ENCODE measurements at places on chromosomes 11 and 22.

DNA sequence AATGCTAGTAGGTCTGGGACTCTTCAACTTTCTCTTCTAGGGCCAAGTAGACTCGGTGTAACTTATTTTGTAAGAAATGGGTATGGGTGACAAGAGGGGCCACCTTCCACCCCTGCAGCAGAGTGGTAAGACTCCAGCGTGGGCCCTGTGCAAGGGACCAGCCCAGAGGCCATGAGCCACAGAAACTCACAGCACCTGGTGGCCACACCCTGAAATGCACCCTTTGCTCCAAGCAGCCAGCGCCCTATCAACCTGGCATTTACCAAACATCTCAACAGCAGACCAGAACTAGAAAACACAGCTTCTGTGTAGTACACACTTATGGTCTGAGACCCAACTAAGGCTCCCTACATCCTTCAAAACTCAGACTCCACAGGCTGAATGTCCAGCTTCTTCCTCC is 5.7 kb downstream of the CDCA5 start:
- DNase-seq = peak; percentile 34

DNA sequence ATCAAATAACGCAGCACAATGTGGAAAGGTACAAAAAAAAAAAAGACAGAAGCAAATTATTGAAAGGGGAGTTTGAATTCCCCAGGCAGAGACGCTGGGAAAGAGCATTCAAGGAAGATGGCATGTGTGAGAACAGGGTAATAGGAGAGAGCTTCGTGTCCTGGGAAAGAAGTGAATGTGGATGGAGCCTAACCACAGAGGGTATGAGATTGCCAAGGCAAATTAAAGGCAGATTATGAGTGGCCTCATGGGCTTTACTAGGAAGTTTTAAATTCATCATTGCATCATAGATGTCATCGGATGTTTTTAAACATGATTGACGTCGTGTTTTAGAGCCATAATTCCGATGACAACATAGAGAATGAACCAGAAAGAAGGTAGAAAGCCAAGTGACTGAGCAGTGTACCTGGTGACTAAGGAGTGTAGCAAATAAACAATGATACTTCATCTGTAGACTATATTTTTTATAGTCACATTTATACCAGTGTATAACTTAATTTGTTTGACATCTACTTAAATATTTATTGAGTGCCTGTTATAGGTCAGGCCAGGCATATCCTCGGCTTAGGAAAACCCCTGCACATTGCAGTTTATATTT is 151.4 kb downstream of the MSANTD4 start:
- no peak for DNase-seq

- DNase-seq = no peak
Measured at GRCh38 chr11:83693306-83693992, 407.3 kb upstream of the CCDC90B start.

DNA sequence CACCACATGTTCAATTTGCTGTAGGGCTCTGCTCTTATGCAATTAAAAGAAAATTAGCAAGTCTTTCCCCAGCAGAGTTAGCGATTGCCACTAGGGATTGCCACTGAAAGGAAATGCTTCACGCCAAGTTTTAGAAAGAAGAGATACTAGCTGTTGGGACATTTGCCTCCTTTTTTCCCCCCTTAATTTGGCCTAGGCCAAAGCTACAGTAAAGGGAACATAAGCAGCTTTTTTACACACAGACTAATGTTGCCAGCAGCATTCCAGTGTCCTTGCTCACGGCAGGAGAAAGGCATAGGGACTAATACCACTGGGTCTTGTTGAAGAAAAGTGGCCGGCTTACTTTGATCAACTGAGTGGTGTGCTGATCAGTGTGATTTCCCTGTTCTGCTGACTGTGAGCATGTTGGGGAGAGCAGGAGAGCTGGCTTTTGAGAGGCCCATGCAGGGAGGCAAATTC is 71.2 kb downstream of the PHF21A start:
- DNase-seq = no peak

GRCh38 chr22:26768952-26769351 is 111.6 kb downstream of the MIAT start:
- no peak for DNase-seq

DNA sequence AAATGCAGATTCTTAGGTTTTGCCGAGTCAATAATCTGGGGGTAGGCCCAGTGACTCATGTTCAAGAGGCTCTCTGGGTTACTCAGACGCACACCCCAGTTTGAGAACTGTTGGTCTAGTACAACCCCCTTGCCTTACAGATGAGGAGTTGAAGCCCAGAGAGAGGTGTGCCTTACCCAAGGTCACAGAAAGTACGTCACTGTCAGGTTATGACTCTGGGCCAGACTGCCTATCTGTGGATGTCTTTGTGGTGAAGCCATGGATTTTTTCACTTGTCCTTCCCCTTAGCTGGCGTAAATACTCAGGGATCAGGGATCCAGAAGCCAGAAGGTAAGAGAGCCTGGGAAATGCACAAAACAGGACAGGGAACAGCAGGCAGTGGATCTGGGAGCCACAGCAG is 25.2 kb upstream of the NECTIN1 start:
- no peak for DNase-seq

GRCh38 chr11:62130283-62131169 is 6.7 kb downstream of the INCENP start:
- no peak for DNase-seq

GRCh38 chr11:27722117-27722952 is 22.1 kb upstream of the BDNF start:
- DNase-seq = no peak

DNA sequence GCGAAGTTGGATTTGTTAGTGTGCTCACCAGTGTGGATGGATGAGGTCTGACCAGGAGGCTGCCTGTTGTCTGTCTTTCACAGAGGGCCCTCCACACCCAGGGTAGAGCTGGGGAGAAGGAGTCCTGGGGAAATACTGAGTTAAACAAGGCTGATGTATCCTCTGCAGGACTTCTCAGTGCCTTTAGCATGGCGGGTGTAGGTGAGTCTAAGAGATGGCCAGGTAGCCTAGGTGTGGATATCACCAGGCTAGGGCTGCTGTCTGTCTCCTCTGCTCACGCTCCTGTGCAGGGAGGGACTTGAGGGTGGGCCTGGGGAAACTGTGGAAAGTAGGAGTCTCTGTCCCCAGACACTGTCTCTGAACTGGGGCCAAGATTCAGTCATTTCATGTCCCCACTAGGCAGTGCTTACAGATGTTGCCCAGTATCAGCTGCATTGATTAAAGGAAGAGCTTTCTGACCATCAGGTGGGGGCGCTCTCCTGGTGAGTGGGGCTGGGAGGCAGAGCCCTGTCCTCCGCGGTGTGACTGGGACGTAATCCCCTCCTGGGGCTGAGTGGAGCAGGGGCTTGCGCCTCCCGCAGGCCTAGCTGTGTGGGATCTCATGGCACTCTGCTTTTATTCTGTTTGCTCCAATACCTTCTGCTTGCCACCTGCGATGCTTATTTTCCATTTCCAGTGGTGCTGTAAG is 35.5 kb upstream of the CCDC188 start:
- no peak for DNase-seq

- DNase-seq = no peak
Measured at GRCh38 chr11:35654711-35655110, 7.9 kb upstream of the TRIM44 start.

GRCh38 chr11:125498521-125498920 is 2.5 kb upstream of the FEZ1 start:
- DNase-seq = no peak

GRCh38 chr11:96960476-96960875 is 570.7 kb downstream of the JRKL start:
- DNase-seq = no peak

- DNase-seq = no peak
Measured at GRCh38 chr11:64604458-64605243, 13.6 kb downstream of the SLC22A12 start.

Measured in OCI-M1 (cell line).